ENCODE measurements at places on chromosomes 7 and 10.

DNA sequence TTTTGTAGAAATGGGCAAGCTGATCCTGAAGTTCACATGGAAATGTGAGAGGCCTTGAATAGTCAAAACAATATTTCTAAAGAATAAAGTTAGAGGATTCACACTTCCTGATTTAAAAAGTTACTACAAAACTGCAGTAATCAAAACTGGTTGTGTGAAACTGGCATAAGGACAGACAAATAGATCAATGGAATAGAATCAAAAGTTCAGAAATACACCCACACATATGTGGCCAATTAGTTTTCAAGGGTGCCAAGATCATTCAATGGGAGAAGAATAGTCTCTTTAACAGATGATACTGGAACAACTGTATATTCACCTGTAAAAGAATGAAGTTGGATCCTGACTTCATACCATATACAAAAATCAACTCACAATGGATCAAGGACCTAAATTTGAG, 27.7 kb downstream of the DNAJC9 start:
- DNase-seq: no peak

GRCh38 chr7:128116740-128117139, 85.5 kb upstream of the LRRC4 start:
- no peak for DNase-seq

DNA sequence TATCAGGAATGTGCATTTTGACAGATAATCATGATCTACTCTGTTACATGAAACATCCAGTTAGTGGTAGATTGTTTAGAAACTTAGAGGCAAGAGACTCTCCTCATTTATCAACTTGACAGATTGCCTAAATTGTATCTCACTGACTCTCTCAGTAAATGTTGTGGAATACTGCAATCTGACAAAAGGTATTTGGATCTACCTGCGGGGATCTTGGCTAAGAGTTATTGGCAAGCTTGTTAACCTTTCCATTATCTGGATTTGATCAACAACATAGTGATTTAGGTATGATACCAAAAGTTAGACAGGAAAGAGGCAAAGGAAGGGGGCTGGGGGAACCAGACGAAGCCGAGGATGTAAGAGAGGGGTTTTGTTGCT, 2.0 kb downstream of the VSTM2A start:
- no peak for DNase-seq

- DNase-seq: no peak
Measured at GRCh38 chr7:156665101-156665500, 24.5 kb downstream of the RNF32 start.

DNA sequence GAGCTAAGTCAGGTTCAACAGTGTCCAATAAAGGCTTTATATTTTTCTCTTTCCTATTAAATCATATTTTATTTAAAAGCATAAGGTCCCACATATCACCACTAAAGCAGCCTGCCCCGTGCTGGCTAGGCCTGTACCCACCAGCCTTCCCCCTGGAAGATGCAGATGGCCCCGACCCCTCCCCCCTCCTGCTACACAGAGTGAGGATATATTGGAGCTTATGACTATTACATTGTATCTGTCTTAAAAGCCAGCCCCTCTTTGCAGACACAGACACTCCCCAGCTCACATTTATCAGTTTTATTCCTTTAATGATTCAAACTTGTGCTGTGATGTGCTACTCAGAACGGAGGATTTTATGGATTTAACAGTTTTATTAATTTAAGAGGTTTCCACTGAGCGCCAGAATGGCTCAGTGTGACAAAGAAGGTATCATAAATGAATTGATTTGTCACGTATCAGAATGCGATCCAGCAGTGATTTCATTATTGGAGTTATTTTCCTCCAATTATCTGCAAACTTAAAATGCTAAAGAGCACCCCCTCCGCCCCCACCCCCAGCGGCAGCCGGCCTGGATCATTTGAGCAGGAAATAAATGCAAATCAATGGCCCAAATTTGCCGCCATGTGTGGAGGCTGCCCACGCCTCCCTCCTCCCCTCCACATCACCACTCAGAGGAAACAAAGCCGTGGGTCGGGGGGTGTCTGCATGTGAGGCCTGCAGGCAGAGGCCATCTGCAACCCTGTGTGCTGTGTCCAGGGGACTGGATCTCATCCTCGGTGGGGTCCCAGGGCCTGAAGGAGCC, 72.6 kb upstream of the ZMIZ1 start:
- no peak for DNase-seq

DNA sequence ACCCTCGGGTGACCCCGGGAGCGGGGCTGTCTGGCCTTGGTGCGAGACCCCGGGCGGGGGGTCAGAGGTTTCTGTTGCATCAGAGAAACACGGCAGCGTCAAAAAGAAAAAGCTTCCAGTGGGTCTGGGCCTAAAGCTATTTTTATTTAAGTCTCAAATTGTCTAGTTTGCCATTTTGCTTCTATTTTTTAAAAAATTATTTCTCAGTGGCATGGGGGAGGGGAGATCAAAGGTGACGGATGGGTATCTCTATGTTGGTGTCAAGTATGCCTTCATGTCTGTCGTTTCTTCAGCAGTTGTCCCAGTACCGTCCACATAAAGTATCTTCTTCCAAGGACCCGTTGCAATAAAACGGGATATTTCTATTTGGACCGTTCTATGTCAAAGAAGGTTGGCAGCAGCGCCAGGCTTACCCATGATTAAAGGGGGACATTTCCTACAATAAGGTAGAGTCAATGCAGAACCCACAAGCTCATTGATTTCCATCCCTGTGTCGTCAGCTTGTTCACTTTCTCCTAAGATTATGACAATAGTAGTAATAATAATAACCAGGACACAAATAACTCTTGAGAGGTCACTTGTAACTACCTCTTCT, 26.0 kb upstream of the VAX1 start:
- no peak for DNase-seq

DNA sequence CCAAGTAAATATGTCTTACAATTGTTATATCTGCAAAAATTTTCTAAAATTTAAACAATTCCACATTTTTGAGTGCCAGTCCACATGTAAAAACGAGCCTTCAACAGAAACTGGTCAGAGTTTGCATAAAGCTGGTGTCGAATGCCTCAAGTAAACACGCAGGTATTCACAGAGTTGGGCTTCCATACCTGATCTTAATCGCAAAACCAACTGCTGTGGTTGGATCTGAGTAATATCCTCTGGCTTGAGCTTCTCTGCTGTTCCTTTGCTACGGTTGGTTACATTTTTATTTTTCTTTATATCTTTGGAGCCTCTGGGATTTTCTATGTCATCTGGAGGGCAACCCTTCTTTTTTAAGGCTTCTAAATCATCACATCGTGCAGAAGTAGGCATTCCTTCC, 28.4 kb downstream of the ITGB1 start:
- no peak for DNase-seq

DNA sequence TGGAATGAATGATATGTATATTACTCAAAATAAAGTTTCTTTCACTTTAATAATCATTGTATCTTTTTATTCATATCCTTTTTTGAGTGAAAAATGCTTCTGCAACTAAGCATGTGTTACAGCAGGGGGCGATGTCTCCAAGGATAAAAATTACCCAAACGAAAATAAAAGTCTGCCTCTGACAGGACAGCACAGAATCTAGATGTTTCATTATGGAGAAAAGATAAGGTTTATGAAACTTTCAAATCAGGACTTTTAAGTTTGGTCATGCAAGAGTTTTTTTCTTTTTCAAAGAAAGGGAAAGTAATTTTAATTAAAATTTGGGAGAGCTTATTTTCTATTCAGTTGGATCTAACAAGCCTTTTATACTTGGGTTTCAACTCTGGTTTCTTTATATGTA, 48.4 kb downstream of the TES start:
- peak; percentile 36 for DNase-seq

GRCh38 chr7:110861163-110861562, 229.8 kb upstream of the LRRN3 start:
- no peak for DNase-seq

GRCh38 chr10:122774231-122774630, 71.4 kb downstream of the CUZD1 start:
- no peak for DNase-seq

- no peak for DNase-seq
Measured at GRCh38 chr7:154744256-154744860, 258.6 kb downstream of the PAXIP1 start.

GRCh38 chr10:82392533-82392932, 517.5 kb downstream of the NRG3 start:
- no peak for DNase-seq

GRCh38 chr10:4545062-4545461, 280.9 kb upstream of the AKR1E2 start:
- no peak for DNase-seq

DNA sequence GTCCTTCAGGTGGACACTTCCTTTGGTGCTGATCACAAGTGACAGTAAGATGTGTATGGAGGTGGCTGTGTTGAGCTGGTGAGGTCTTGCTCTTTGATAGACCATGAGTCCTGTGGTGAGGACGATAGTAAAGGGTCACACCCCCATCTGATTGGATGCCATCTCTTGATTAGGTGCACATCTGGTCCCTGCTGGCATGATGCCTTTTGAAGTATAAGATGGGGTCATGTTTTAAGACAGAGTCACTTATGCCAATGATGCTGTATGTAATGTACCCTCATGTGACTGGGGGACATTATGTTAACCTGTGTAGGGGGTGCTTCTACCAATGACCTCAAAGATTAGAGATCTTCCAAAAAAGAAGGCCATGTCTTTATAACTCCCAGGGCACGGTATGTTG, 644.6 kb downstream of the ACTR3B start:
- no peak for DNase-seq

GRCh38 chr10:28186461-28186860, 116.4 kb downstream of the MPP7 start:
- DNase-seq: no peak

DNA sequence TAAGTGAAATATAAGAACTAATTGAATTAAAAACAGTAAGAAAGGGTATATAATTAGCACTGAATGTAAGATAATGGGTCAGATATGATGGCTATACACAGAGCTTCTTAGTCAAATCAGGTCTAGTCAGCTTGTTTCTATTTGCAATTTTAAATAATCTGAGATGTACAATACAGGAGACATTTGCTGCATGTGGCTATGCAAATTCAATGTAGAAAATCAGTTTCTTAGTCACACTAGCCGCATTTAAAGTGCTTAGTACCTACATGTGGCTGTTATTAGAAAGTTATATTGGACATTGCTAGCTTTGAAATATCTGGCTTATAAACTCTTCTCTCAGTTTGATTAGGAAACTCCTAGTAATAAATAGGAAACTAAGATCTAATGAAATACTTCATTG, 25.3 kb downstream of the CCDC7 start:
- DNase-seq: no peak

- no peak for DNase-seq
Measured at GRCh38 chr7:150780292-150780691, 19.9 kb downstream of the TMEM176B start.

- DNase-seq: no peak
Measured at GRCh38 chr10:62993121-62993520, 140.0 kb upstream of the NRBF2 start.

DNA sequence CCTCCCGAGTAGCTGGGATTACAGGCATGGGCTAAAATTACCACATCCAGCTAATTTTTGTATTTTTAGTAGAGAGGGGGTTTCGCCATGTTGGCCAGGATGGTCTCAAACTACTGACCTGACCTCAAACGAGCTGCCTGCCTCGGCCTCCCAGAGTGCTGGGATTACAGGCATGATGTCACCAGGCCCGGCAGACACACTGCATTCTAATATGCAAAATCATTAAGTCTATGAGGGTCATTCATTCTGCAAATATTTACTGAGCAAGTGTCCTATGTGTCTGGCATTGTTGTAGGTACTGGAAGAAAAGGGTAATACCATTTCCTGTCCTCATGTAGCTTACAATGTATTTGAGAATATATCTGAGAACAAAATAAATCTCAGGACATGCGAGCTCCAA, 2.7 kb downstream of the PUS7 start:
- no peak for DNase-seq

DNA sequence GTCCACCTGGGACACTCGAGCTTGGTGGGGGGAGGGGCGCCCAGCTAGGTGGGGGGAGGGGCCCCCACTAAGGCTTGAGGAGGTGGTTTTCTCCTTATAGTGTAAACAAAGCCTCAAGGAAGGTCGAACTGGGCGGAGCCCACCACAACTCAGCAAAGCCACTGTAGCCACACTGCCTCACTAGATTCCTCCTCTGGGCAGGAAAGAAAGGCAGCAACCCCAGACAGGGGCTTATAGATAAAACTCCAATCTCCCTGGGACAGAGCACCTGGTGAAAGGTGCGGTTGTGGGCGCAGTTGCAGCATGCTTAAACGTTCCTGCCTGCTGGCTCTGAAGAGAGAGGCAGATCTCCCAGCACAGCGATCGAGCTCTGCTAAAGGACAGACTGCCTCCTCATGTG, 133.1 kb downstream of the SNX13 start:
- DNase-seq: no peak

DNA sequence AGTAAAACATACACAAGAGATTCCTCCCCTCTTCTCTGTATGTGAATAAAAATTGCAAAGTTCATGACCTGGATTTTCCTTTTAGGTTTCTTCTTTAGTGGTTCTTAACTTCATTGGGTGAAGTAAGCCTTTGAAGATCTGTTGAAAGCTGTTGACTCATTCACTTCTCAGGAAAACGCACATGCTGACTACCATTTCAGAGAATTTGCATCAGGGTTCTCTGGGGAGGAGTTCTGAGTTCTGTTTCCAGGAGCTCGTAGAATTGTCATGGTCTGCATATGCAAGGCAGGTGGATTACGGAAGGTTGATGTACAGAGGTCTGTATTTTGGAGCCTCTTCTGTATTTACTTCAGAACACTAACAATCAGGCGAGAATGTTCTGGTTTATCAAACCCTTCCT, 962 bp upstream of the SLC26A4 start:
- no peak for DNase-seq

Data from naive thymus-derived CD4-positive, alpha-beta T cell (primary cell).